ENCODE measurements at places on chromosomes 3 and 15.

DNA sequence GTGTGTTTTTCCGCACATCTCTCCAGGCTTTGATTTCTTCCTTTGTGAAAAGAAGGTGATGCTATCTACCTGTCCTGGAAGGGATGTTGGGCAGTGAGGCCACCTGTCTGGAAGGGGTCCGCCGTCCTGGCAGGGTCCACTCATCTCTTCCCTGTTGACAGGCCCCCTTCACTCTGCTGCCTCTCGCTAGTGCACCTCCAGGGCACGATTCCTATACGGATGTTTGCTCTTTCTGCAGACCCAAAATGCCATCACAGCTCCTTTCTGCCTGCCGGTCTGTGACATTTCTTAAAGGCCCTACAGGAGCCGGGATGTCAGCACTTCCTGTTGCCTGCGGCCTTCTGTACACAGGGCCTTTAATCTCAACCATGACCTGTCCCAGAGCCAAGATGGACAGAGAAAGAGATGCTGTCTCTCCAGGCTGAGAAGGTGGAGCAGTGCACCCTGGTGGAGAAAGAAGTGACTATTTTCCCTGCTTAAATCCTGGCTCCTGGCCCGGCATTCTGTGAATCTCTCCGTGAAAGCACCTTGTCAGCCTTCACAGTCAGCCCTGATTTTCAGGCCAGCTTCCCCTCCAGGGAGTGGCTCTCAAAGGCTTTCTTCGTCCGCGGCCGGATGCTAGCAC, 7.4 kb downstream of the FAM3D start:
- no peak for DNase-seq

DNA sequence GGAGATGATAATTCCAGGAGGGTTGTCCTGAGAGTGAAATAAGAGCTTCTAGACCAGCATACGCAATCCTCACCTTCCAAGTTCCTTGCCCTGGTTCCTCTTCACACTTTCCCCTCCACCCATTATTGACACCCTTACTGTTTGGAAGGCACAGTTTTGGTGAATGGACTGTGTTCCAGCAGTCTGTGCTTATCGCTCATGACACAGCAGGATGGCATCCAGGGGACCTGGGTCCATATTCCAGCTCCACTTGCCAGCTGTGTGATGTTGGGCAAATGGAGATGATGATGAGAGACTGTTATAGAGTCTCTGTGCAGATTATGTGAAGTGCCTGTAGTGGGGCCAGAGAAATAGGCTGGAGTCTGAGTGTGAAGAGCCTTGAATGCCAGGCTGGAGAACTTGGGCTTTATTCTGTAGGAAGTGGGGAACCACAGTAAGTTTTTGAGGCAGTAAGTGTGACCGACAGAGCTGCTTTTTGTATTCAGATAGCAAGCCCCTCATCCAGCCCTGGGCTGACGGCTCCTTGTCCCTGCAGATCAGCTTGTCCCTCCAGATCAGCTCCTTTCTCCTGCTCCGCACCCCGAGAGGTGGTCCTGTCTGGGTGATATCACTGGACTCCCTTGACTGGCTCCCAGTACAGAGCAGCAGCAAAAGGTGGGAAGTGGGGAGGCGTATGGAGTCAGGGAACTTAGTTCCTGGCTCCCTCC, 8.1 kb downstream of the KBTBD13 start:
- no peak for DNase-seq

GRCh38 chr15:70035051-70035718, 62.5 kb downstream of the TLE3 start:
- no peak for DNase-seq

- DNase-seq = no peak
Observed at GRCh38 chr3:115581362-115582135, 41.8 kb upstream of the GAP43 start.
